ENCODE measurements at places on chromosomes 4 and X.

DNA sequence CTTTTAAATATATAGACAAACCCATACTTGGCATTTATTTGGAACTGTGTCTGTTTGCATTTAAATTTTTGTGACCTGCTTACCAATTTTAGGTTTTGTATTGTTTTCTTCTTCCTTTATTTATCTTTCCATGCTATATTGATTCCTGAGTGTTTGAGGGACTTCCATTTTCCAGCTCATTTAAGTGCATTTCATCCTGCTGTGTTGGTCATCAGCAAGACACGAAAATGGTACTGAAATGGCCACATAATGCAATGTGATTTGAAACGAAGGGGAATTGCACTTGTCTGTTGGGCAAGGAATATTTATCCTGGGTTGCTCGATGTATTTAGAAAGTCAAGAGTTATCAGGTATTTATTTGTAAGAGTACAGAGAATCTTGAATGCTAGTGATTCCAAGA lies 524.3 kb upstream of the MAGEB2 start:
- no peak for DNase-seq

- DNase-seq = no peak
These were observed 675.2 kb upstream of the INTU start for GRCh38 chr4:126957556-126957955.

- DNase-seq = no peak
These were observed 29.9 kb downstream of the TBL1X start for GRCh38 chrX:9494771-9495170.

- DNase-seq = no peak
These were observed 6.6 kb downstream of the ABCD1 start for GRCh38 chrX:153731117-153731844.

GRCh38 chrX:136907621-136908020 lies 27.1 kb upstream of the RBMX start:
- DNase-seq = no peak

GRCh38 chr4:97132435-97132834 lies 1010.8 kb downstream of the STPG2 start:
- DNase-seq = no peak

- DNase-seq = no peak
These were observed 185.9 kb downstream of the SHROOM3 start for GRCh38 chr4:76620723-76621468.

DNA sequence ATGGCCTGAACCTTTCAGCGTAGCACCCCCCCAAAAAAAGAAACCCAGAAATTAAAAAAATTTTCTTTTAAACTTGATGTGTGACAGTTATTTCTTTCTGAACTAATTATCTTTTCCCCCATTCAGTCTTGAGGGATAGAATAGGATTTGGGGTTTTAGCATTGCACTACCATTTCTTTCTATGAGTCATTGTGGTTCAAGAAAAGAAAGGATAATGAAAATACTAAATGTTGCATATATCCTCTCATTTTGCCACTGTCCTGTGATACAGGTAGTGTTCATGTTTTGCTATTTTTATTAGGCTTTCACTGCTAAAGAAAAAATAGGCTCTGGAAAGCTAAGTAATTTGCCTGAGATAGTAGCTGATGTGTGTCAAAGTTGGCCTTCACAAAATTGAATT lies 39.4 kb upstream of the DCK start:
- no peak for DNase-seq

DNA sequence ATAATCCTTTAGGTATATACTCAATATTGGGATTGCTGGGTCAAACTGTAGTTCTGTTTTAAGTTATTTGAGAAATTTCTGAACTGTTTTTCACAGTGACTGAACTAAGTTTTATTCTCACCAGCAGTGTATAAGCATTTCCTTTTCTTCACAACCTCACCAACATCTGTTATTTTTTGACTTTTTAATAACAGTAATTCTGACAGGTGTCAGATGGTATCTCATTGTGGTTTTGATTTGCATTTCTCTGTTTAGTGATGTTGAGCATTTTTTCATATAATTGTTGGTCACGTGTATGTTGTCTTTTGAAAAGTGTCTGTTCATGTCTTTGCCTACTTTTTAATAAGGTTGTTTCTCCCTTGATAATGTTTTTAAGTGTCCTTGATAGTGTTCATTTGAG lies 112.6 kb downstream of the LINC00632 start:
- no peak for DNase-seq

DNA sequence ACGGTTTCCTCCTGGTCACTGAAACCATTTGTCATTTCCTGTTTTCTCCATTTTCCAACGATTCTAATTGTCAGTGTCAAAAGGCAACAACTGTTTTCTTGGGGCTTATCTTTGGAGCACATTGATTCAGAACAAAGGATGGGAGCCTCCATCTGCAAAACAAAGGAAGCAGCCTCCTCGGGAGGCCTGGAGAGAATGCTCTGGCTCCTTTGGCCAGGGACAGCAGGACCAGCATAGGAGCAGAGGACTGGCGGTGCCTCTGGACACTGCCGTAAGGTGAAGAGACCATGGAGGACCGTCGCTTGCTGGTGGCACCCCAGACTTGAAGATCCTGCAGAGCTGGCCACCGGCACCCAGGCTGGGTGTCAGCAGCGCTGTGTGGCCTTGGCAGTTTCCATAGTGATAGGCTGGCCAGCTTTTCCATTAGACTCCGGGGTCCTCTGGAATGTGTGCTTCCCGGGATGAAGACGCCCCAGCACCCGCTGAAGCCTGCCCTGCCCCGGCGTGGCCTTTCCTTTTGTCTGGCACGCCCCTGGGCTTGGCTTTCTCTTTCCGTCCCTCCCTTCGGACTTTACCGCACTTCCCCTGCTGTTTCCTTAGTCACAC lies 61.1 kb upstream of the MTM1 start:
- DNase-seq = no peak

DNA sequence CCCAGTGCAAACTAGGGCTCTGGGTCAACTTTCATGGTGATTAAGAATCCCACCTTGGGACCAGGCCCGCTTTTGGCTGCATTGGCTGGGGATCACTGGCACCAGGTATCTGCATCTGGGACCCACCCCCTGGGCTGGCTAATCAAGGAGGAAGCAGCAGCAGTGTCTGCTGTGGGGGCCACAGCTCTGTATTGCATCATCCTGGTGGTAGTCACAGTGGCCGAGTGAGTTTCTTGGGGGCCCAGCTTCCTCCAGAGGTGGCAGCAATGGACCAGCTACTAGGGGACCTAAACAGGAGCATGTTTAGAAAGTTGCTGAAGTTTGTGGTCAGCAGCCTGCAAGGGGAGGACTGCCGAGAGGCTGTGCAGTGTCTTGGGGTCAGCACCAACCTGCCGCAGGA lies 15.7 kb downstream of the LNX1 start:
- DNase-seq = no peak

DNA sequence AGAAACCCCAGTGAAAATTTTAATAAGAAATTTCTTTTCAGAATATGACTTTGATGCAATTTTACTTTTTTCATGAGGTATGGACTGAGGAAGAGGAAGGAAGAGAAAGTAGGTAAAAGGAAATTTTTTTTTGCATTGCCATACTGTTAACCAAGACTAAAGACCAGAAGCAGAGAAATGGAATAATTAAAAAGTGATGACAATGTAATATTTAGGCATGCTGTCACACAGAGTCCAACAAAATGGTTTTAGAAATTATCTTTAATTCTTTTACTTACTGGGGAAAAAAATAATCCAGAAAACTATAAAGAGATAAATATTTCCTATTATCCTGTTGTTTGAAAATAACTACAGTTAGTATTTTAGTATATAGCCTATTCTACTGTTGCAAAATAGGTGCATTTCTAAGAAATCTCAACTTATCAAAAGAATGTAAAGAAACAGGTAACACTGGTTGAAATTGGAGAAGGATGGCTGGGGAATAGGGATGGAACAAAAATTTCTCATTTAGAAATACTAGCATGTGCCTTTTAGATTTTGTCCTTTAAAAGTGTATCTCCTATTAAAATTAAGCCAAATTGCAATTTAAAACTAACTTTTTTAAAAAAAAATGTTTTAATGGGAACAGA lies 92.6 kb downstream of the ANXA3 start:
- no peak for DNase-seq

GRCh38 chrX:10619425-10620046 lies 849 bp downstream of the MID1 start:
- no peak for DNase-seq

DNA sequence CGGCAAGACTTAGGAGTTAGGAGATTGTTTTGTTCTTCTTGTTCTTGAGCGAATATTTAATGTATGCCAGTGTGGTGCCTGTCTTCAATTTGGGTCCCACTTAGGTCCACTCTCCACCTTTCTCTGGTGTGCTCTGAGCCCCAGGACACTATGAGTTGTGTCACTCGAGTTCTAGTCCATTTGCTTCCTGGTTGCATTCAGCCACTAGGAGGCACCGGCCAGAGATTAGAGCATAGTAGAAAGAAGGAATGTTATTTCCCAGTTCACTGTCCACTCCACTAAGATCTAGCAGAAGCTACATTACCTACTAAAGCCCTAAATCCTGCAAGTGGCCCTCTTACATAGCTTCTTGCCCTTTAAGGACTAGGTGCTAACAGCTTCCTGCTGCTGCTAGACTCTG lies 326.9 kb downstream of the NAF1 start:
- no peak for DNase-seq

DNA sequence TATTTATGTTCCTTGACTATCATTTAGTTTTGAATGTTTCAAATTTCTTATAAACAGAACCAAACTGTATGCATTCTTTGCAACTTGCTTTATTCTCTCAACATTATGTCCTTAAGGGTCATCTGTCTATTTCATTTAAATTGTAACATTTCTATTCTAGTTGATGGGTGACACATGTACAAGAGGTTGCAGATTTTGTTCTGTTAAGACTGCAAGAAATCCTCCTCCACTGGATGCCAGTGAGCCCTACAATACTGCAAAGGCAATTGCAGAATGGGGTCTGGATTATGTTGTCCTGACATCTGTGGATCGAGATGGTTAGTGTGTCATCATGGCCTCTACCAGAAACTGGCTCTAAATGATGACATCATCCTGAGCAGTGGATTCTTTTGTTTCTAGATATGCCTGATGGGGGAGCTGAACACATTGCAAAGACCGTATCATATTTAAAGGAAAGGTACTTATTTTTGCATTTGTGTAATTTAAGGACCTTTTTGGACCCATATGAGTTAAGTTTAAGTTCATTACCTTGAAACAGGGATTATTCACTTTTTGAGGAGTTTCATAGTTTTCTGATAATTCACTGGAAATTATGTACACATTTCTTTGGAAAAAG lies 6.1 kb downstream of the LIAS start:
- DNase-seq = no peak

DNA sequence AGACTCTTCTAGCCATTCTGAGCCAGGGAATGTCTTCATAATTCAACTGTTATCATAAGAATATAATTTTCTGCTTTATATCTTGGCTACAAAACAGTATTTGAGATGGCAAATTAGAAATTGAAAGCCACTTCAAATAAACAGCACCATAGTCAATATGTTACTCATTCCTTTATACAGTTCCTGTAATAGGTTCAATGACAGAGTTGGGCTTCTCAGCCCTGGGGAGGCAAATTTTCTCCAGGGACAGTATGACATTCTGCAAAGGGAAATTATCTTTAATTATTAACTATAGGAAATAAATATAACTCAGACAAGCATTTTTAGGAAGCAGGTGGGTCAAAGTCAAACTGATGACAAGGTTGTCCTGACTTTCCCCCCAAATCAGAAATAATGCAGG lies 71.9 kb upstream of the RPS6KA6 start:
- DNase-seq = no peak

- DNase-seq = no peak
These were observed 123.4 kb upstream of the PACRGL start for GRCh38 chr4:20576861-20577260.

- DNase-seq = no peak
These were observed 895 bp downstream of the AFP start for GRCh38 chr4:73436674-73437557.

- no peak for DNase-seq
These were observed 66.4 kb downstream of the ATOH1 start for GRCh38 chr4:93894995-93895394.

GRCh38 chr4:150976478-150977118 lies 38.5 kb downstream of the LRBA start:
- no peak for DNase-seq

DNA sequence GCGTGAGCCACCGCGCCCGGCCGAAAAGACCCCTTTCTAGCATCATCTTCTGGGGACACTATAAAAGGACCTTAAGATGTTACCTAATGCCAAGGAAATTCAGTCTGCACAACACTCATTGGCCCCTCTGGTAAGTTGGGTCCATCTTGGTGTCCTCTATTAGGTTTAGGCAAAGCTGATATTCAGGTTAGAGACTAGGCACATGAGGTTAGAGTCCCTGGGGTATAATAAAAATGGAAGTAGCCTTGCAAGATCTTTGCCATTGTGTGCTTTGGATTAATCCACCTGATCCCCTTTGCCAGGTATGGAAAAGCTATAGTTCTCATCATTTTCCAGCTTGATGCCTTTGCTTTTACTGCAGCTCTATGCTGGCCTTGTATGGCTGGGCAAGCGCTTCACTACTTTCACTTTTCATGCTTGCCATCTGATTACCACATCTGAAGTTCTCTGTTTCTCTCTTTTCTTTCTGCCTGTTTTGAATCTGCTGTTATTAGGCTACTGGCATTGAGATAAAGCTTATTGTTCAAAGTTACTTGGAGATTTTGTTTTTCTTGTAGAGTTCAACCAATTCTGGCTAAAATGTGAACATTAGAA lies 5.4 kb upstream of the ADH4 start:
- no peak for DNase-seq

DNA sequence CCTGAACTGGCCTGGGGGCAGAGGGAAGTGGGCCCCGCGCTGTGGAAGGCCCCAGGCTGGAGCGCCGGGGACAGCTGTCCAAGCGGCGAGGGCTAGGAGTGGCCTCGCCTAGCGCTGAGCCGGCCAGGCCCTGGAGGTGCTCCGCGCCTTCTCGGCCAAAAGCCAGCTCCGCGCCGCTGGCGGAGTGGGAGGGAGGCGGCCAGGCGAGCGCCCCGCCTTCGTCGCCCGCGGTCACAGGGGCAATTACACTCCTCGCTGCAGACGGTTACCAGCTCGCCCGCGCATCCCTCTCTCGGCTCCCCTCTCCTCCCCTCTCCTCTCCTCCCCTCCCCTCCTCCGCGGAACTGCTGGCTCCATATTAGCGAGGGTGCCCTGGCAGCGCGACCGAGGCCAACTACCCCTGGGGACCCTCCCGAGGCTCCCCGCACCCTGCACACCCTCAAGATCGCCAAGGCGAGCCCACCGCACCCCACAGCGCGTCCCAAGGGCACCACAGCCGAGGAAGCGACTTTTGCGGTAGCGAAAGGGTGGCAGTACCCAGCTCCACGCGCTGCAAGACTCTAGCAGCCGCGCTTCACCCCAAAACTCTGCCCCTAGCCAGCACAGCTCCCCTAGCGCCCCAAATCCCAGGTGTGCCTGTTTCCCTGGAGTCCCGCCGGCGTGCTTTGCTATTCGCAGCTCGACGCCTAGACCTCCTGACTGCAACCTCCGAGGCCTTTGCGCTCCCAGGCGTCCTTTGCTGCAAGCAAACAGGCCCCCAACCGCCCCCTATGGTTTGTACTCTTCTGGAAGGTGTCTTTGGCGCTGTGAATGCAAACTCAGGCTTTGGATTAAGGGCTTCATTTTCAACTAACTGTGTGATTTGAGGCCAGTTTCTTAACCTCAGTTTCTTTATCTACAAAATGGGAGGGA lies 91.4 kb downstream of the BCOR start:
- no peak for DNase-seq

- no peak for DNase-seq
These were observed 120.1 kb upstream of the NAP1L5 start for GRCh38 chr4:88817740-88818139.

All from NCI-H2171 treated with DMSO at 0.1 percent for 48 hours (cell line).